Activated CD4-positive, CD25-positive, alpha-beta regulatory T cell treated with anti-CD3 and anti-CD28 coated beads, Interleukin-2, amount 50 U/mL, for 24 hours (primary cell): ENCODE measurements at places on chromosomes 1 and 21.
A peak's percentile ranks its signal among the peaks of the same experiment; 100 is the strongest.

GRCh38 chr1:245937316-245938045 is 569.6 kb downstream of the SMYD3 start:
- no peak for ATAC-seq

- ATAC-seq = no peak
Observed at GRCh38 chr1:234858722-234859121, 248.7 kb upstream of the IRF2BP2 start.

DNA sequence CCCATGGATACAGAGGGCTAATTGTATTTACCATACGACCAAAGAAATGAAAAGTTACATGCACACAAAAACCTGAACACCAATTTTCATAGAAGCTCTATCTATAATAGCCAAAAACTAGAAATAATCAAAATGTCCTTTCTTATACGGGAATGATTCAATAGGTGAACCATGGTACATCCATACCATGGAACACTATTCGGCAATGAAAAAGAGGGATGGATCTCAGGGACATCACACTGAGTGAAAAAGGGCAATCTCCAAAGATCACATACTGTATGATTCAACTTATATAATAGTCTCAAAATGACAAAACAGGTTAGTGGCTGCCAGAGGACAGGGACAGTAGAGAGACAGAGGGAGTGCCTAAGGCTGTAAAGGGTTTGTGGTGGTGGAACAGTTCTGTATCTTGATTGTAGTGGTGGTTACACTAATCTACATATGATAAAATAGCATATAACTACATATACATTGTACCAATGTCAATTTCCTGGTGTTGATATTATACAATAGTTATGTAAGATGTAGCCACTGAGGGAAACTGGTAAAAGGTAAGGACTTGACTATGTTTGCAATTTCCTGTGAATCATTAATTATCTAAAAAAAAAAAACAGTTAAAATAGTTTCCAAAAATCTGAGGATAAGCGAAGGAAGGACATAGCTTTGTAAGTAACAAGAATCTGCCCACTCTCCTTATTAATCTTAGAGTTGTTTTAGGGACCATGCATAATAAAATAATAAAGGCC is 3.7 kb downstream of the RSBN1 start:
- no peak for ATAC-seq

DNA sequence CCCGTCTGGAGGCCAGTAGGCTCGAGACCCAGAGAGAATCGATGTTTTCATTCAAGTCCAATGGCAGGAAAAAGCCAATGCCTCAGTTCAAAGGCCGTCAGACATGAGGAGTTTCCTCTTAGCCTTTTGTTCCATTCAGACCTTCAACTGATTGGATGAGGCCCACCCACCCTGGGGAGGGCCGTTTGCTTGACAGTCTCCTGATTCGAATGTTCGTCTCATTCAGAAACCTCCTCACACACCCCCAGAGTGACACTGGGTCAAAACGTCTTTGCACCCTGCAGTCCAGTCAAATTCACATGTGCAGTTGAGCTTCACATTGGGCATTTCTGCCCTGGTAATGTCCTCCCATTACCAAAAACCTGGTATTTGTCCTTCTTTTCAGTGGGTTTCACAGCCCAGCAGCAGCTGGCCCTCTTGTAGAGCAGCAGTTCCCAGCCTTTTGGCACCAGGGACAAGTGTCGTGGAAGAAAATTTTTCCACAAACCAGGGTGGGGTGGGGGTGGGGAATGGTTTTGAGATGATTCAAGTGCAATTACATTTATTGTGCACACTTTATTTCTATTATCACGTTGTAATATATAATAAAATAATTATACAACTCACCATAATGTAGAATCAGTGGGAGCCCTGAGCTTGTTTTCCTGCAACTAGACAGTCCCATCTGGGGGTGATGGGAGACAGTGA is 40.1 kb downstream of the RSPH1 start:
- ATAC-seq = no peak

GRCh38 chr1:13616234-13616633 is 32.6 kb downstream of the PDPN start:
- no peak for ATAC-seq

GRCh38 chr1:66692681-66693080 is 59.6 kb upstream of the DYNLT5 start:
- no peak for ATAC-seq

DNA sequence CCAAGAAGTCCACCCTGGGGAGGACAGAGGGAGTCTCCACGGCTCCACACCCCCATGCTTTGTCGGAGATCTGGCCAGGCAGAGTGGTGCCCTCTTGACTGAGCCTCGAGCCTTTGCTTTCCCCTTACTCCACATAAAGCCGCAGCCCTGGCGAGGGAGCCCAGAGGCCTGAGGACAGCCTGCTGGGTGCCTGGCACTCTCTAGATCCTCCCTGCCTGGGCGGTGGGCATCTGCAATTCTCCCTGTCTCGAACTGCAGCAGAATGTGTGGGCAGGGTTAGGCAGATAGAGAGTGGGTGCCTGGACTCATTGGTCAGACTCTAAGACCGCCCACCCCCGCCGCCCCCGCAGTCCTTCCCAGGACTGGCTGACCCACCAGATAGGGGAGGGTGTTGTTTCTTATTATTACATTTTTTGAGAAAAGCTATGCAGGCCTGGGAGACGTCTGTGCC is 13.9 kb downstream of the EPHX1 start:
- ATAC-seq = no peak

DNA sequence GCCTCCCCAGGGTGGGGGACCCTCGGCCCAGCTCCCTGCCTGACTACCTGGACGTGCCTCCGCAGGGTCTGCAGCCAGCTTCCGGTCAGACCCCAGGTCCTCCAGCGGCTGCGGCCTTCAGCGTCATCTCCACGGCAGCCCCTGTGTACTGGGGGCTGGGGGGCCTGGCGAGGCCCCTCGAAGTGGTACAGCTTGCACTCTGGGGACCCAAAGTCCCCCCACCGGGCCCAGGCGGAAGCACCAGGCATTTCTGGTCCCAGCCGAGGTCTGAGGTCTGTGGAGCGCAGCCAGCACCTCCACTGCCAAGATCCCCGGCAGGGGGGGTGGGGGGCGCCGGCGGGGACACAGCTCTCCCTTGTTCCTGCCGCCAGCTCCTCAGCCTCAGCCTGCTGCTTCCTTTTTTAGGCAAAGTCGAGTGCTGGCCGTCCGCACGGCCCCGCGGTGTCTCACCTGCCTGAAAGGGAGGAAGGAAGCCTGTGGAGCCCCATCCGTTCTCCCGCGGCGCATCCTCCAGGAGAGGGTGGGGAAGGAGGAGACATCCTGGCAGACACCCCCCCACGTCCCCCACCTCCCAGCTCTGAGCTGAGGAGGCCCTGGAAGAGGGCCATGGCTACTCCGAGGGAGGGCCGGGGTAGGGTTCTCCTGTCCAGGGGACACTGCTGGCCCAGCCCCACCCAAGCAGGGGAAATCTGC is 1.2 kb upstream of the VWA1 start:
- ATAC-seq = no peak

- no peak for ATAC-seq
Observed at GRCh38 chr1:201933840-201934430, 12.4 kb downstream of the LMOD1 start.

DNA sequence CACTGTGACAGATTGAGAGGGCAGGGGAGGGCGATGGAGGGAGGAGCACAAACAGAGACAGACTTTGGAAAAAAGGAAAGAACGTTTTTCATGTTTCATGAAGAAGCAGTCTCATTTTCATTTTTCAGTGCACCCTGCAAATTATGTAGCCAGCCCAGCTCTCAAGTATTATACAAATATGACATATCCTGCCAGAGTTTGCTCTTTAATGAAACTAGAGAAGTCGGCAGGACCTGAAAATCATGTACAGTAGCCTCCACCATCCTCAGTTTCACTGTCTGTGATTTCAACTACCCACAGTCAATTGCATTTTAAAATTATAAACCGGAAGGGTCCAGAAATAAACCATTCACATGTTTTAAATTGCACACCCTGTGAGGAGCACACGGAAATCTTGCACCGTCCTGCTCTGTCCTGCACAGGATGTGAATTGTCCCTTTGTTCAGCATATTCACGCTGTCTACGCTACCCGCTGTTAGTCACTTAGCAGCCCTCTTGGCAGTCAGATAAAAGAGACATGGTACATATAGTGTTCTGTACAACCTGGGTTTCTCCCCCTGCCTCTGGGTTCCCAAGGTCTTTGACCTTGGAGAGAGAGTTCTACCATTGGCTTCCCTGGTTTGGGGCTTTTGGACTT is 13.6 kb upstream of the ADARB1 start:
- ATAC-seq = no peak

GRCh38 chr1:3821447-3821846 is 25.1 kb upstream of the LRRC47 start:
- no peak for ATAC-seq

- no peak for ATAC-seq
Observed at GRCh38 chr21:44365251-44365966, 12.0 kb downstream of the TRPM2 start.

DNA sequence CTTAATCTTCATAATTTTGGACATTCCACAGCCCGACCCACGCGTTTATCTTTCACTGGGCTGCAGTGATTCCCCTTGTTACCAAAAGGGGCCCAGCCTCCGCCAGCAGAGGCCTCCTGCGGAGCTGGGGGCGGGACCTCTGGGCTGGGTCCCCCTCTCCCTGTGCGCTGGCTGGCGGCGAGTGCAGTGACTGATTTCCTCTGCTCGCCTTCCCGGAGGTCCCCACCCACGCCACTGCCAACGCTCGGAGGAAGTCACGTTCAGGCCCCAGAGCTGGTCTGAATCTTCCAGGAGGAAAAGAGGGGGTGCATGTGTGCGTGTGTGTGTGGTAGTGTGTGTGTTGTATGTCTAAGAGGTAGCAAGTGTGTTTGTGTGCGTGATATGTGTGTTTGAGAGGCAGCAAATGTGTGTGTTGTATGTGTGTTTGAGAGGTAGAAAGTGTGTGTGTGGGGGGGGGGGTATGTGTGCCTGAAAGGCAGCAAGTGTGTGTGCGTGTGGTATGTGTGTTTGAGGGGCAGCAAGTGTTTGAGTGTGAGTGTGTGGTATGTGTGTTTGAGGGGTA is 35.0 kb upstream of the JAK1 start:
- peak; percentile 64 for ATAC-seq

DNA sequence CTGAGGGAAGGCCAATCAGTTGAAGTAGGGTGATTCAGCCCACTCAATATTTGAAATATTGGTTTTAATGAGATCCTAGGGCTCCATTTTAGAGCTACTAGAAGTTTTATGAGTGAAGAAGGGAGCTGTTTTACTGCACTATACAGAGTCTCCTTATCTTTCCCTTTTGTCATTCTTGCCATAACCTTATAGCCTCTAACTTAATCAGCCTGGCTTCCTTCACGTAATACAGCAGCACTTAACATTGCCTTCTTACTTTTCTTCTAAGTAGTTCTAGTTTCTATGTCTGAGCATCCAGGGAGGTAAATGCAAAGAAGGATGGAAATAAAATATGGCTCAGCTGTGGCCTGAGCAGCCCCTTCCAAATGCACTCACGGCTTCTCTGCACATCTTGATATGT is 299.3 kb downstream of the KIF26B start:
- ATAC-seq = no peak

GRCh38 chr1:178724376-178724727 is 692 bp upstream of the RALGPS2 start:
- no peak for ATAC-seq

- ATAC-seq = no peak
Observed at GRCh38 chr1:218384581-218384993, 39.5 kb downstream of the TGFB2 start.

GRCh38 chr1:41023279-41023990 is 1.9 kb upstream of the SLFNL1 start:
- ATAC-seq = no peak

DNA sequence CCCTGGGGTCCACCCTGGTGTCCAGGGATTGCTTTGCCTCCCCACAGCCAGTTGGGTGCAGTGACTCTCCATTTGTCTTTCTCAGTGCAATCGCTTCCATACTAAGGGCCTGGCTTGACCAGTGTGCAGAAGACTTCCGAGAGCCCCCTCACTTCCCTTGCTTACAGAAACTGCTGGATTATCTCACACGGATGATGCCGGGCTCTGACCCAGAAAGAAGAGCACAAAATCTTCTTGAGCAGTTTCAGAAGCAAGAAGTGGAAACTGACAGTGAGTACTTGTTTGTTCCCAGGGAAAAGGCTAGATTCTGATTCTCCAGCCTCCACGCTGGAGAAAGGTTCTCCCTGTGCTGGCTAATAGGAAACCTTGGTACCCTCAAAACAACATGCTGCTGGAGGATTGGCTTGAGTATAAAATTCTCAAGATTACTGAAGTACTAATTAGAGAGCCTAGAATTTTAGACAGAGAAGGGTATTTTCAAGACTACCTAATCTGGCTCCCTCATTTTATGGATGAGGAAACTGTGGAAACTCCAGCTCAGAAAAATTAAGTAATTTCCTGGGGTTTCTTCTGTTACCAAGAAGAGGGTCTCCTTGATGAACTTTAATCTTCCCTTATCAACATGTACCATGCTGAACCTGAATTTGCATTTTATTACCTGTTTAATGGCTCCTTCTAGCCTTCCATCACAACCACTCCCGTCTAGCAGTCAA is 75.8 kb downstream of the RGL1 start:
- no peak for ATAC-seq

- no peak for ATAC-seq
Observed at GRCh38 chr1:22404486-22404885, 47.2 kb upstream of the ZBTB40 start.

DNA sequence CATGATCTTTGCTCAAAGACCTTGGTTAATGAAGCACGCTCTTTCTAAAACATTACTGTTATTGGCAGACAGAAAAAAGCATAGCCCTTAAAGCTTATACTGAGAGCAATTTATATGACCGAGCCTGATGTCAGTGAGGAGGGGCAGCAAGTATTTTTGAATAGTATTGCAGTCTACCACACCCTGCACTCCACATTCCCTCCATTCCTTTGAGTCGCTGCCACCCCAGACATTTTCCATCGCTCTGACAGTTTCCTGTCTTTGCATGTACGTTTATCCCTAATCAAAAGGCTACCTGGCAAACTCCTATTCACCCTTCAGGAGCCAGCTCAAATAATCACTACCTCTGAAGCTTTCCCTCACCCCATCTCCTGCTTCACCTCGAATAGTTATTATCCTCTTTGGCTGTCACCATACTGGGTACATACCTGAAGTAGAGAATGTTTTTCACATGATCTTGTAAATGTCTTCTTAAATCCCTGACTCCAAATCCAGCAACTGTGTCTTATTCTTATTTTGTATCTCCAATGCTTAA is 5.5 kb upstream of the JUN start:
- ATAC-seq = no peak

GRCh38 chr1:182781841-182782586 is 7.6 kb upstream of the NPL start:
- peak; percentile 66 for ATAC-seq

GRCh38 chr1:174761335-174761734 is 238.4 kb upstream of the CACYBP start:
- ATAC-seq = no peak

DNA sequence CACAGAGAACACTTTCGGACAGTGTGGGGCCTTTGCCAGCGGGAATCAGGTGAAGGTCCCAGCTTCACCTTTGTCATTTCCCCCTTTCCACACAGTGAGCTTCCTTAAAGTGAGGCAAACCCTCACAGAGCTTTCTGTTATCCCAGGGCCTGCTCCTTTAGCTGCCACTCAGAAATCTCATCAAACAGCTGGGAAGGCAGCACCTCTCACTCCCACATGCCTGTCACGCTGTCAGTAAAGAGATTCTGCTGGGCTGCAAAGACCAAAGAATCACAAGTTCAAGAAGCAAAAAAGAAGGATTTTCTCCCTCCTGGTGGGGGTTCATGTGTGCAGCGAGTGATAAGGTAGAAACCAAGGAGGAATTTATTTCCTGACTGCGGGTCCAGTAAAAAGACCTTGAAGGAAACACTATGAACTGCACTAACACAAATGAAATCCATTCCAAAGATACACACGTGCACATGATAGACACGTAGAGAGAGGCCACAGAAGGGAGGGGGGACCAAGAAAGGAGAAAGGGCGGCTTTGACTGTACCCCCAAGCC is 44.0 kb downstream of the HTR6 start:
- no peak for ATAC-seq

- ATAC-seq = no peak
Observed at GRCh38 chr1:150543500-150544143, 5.6 kb upstream of the ADAMTSL4 start.
